Mesothelial cell of epicardium (in vitro differentiated cells): ENCODE measurements at places on chromosomes 4 and X.

DNA sequence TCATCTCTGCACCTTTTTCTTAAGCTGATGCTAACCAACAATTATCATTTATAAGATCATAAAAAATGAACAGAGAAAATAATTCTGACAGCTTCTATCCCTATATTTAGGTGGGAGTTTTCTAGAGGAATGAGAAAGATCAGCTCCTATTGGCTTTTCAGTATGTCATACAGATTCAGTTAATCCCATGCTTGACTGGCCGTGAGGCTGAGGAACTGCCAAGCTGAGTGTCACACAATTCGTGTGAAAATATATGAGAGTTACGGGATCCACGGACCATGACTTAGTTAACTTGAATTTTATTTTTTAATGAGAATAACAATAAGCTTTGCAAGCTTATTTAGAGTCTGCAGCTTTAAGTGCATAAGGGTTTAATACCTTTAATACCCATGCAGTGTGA, 37.5 kb downstream of the PHEX start:
- DNase-seq = no peak

DNA sequence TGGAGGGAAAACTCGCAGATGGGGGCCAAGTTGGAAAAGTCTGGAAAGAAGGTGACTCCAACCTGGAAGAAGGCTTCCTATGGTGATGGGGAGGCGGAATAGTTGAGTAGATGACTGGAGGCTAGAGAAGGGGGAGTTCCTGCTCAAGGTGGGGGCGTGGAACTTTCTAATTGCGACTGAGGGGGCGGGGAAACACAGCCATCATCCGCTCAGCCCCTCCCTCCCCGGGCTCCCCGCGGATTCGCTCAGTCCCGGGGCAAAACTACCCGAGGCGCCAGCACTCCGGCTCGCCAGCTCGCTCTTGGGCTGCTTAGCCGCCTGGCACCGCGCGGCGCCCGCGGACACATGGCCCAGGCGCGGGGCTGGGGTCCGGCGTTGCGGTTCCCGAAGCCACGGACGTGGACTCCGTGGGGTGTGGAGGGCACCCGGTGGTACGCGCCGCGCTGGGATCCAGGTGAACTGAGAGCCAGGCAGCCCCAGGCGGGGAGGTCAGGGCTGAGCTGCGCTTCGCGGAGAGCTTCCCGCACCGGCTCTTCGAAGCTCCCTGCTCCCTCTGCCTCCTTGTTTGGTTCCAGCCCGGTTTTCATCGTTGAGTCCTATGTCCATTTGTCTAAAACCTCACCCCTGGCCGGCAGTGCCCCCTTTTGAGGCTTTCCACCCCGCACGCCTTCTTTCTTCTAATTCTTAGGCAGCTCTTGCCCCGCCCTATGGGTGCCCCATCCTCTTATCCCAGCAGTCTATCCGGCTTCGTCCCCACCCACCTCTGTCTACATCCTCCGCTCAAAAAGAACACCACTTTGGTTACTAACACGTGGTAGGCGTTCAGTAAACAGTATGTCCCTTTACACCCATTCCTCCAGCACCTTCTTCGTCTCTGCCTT, 38.9 kb downstream of the STARD8 start:
- no peak for DNase-seq

GRCh38 chr4:94911106-94911505, 153.4 kb downstream of the BMPR1B start:
- DNase-seq = no peak

- DNase-seq = no peak
Observed at GRCh38 chr4:20445933-20446723, 194.4 kb downstream of the SLIT2 start.

GRCh38 chr4:88177983-88178625, 19.7 kb upstream of the ABCG2 start:
- no peak for DNase-seq

DNA sequence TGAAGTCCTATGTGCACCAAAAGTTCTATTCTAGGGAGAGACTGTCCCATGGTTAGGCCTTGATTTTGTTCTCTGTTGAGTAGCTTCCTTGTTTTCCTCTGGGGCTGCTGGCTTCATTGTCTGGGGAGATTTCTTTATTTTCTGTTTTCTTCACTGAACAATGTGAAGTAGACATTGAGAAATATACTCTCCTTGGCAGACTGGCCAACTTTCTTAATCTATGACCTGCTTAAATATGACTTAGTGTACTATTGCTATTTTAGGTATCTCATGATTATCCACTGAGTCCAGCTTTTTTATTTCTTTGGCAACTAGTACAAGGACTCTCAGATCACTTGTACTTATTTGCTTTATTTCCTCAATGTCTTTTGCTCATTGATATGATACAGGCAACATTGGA, 1594.6 kb downstream of the ARAP2 start:
- DNase-seq = no peak

DNA sequence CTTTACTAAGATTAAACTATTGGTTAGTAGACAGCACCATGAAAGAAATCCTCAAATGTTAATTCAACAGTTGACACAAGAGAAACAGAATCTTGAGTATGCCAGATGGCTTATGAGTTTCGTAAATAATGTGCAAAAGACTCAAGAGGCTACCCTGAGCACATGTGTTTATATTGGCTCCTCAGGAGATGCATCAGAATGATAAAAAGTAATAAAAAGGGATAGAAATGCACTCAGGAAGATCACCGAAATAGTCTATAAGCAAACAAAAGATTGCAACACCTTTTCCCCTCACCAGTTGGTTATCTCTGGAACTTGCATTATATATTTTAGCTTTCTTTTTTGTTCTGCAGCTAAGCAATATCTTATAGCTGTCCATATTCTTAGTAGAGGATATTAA, 84.4 kb downstream of the SCFD2 start:
- DNase-seq = no peak

- DNase-seq = no peak
Observed at GRCh38 chr4:159206427-159206871, 103.6 kb downstream of the RAPGEF2 start.

DNA sequence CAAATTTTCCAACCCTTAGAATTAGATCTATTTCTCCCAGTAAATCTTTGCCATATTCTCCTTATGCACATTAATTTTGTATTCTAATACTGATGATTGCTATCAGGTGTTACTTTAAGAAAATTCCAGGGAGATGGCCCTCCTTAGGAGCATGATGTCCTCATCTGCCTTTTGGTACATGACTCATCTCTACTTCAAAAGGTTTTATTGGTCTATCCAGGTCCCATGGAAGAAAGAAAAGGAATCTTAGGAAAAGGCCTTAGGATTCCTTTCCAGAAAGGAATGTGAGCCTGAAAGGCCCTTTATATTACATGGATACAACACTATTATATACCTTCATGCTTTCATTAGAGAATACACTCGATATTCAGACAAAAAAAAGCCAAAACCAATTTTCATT, 968.2 kb downstream of the STIM2 start:
- no peak for DNase-seq

GRCh38 chr4:1713003-1713851, 1.1 kb upstream of the SLBP start:
- DNase-seq = no peak
